Stimulated activated naive CD4-positive, alpha-beta T cell treated with Interleukin-2 at 50 U/mL for 16 hours (primary cell): ENCODE measurements at places on chromosomes 2 and 18.

DNA sequence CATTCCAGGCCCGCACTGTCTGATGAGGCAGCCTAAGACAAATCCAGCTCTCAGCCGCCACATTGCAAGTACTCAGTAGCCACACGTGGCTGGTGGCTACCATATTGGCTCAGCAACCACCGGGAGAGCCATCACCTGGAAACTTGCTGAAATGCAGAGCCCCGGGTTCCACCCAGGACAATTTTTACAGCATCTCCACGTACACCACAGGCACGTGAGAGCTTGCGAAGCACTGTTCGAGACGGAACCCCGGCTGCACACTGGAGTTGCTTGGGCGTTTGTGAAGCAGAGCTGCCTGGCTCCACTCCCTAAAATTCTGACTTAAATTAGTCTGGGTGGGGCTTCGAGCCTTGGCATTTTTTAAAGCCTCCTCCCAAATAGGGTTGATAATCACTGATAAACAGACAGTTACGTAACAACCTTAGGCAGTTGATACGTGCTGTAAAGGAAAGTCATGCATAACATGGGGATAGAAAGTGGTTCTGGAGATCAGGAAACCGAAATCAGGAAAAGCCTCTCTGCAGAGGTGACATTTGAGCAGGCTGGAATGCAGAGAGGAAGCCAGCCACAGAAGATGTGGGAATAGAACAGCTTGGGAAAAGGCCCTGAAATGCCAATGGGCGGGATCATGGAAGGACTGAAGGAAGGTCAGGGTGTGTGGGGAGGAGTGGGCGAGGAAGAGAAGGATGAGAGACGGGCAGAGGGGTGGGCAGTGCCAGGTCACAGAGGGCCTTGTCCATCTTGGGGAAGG lies 6.2 kb downstream of the ASAP2 start:
- DNase-seq, result no peak

GRCh38 chr2:5977477-5977876 lies 285.3 kb downstream of the SOX11 start:
- DNase-seq, result no peak

- DNase-seq, result no peak
Measured at GRCh38 chr2:5036256-5036655, 655.9 kb upstream of the SOX11 start.

- no peak for DNase-seq
Measured at GRCh38 chr2:179427065-179427464, 162.4 kb upstream of the SESTD1 start.

GRCh38 chr2:209441541-209441940 lies 17.7 kb downstream of the MAP2 start:
- DNase-seq, result no peak

- DNase-seq, result no peak
Measured at GRCh38 chr18:29892960-29893558, 1149.5 kb downstream of the DSC3 start.

DNA sequence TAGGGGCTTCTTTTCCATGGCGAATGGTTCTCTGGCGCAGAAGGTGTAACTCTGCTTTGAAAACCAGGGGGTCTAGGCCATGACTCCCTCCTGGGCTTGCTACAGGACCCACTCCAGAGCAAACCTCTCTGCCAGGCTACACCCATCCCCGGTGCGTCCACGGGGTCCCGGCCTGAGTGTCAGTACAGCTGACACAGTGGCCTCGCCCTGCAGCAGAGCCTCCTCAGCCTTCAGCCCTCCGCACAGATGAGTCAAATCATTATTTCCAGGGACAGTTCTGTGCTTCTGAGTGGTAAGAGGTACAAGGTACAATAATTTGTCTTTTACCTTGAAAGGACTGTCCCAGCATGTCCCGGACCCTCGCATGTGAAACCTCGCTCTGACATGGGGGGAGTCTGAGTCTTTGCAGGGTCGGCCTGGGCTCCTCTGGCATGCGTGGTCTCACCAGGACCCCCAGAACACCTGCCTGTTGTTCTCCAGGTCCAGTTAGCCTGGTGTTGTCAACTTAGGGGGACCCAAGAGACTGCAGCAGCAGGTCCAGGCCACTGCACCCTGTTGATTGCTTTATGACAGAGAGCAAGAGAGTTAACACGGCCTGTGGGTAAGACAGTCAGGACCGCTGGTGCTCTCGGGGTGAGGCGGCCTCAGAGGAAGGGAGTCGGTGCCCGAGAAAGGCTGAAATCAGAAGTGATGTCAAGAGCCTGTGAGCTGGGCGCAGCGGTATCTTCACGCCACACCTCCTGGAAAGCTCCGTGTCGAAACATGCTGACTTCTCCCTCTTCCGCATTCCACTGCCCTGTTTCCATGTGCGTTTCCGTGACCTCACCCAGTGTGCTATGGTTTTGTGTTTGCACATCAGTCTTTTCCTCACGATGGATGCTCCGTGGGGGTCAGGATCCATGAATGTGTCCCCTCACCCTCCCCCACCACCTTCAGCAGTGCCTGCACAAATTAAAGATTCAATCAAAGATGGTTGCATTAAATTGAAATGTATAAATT lies 340.1 kb downstream of the EIPR1 start:
- DNase-seq, result no peak

- DNase-seq, result no peak
Measured at GRCh38 chr18:46917803-46918600, 600 bp downstream of the KATNAL2 start.

GRCh38 chr2:9247786-9248185 lies 41.2 kb downstream of the ASAP2 start:
- DNase-seq, result no peak

DNA sequence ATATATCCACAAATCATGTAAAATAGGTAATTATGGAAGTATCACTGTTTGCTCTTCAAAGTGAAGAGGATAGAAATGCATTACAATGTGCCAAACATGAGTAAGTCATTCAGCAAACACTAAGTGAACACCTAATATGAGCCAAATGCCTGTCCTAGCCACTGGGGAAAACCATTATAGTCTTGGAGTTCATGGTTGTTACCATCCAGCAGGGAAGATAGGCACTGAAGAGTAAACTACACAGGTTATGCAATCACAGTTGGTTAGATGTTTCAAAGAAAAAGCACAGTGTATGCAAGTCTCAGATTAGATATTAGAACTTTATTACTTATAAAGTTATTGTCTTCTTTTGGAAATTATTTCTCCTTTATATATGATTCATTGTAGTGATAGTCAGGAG lies 3.9 kb upstream of the SERPINB2 start:
- no peak for DNase-seq

DNA sequence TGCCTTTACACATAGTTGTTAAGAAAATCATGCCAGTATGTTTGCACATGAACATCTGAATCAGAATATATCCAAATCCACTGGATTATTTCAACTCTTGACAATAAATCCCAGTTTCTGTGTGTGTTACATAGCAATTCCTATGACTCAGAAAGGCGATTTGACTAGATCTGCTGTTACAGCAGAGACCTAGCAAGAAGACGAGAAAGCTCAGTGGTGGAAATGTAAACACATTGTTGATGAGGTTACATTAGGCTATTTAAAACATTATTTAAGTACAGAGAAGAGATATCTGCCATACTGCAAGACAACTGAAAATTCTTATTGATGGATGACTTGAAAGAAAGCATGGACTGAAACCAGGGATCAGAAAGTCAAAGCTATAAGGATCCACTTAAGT lies 73.0 kb upstream of the SMIM21 start:
- no peak for DNase-seq

DNA sequence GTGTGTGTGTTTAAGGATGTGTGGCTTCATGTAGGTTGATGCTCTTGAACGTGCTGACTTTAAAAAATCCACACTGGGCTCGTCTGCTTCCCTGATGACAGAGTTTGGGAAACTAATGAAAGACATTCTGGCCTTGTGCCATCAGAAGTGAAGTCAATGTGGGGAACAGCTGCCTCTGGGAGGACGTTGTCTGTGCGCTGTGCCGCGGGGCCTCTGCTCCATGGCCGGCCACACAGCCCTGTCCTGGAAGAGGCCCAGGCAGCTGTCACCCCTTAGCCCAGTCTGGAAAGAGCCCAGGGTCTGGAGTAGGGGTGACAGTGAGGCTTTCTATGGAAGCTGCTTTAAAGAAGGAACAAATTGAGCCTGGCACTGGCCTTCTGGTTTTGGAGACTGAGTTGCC lies 155.8 kb downstream of the SH3RF3 start:
- no peak for DNase-seq

DNA sequence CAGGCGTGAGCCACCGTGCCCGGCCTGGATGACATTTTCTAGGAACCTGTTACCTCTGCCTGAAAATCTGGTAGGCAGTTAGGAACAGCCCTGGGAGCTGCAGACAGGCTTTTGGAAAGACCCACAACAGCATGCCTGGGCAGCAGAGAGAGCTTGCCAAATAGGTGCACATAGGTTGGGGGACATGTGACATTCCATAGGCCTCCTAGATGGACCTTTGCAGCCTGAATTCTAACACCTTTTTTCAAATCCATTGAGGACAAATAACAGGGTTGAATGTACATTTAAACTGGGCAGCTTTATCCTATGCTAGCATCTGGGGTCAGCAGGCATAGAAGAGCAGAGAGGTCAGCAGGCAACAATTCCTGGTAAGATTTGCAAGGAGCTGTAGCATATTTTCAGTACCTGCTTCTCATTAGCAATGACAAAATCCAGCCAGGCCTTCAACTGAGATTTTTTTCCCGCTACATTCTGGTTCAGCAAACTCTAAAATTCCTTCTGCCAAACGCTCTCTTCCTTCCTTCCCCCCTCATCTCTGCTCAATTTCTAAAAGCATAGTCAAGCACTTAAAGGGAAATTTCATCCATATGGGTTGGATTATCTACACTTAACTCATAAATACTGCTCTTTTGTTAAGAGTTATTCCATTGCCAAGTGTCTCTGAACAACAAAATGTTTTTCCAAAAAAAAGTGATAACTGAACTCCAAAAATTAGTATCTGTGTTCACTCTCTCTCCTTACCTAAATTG lies 75.2 kb downstream of the SOWAHC start:
- no peak for DNase-seq

- DNase-seq, result peak; percentile 55
Measured at GRCh38 chr18:48931680-48932461, 18.9 kb downstream of the SMAD7 start.

DNA sequence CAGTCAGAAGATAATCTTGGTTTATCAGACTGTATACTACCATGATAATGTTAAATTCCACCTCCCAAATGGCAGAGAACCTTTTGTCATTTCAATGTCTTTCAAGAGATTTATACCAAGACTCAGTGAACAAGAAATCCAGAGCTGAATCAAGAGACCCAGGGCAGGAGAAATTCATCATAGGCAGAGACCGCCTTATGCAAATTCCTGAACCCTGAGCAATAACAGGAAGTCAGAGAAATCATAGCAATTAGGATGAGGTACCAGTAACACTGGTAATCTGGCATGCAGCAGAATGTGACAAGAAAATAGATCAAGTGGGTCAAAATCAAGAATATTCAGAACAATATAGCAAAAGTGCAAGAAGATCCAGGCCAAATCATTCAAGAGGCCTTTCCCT lies 412.4 kb upstream of the LRATD1 start:
- no peak for DNase-seq

GRCh38 chr18:9867071-9867594 lies 18.6 kb upstream of the TXNDC2 start:
- no peak for DNase-seq

DNA sequence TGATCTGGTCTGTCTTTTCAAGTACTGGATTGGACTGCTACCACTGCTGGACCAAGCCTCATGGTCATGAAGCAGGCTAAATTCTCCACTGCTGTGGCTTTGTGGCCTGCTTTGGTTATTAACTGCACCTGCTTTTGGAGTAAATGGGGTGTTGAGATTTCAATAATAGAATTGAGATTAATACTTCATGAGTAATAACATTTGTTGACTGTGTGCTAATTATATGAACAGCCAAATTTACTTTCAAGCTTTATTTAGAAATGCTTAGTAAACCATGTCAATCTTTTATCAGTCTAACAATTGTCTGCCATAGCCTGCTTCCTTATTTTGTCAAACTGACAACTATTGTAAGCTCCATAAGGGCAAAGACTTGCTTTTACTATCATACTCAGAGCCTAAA lies 27.4 kb upstream of the MTIF2 start:
- DNase-seq, result no peak

DNA sequence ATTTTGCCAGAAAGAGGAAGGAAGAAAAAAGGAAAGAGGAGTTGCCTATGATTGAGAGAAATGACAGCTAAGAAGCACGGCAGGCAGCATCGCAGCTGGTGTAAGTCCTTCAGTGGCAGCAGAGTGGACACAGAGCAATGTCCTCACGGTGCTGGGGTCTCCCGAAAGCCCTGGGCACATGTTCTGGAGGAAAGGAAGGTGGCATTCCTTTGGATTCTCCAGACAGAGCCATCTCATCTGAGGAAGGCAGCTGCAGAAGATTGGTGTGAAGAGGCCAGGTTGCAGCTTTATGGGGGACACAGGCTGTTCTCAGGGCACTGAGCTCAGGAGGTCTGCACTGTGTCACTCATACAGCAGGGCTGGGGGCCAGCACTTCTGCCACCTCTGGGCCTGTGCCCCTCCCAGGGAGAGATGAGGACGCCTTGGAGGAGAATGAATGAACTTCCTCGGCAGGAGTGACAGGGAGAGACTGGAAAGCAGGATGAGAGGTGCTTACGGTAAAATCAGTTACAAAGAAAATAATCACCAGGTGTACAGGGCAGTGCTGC lies 252.0 kb upstream of the MYT1L start:
- no peak for DNase-seq

DNA sequence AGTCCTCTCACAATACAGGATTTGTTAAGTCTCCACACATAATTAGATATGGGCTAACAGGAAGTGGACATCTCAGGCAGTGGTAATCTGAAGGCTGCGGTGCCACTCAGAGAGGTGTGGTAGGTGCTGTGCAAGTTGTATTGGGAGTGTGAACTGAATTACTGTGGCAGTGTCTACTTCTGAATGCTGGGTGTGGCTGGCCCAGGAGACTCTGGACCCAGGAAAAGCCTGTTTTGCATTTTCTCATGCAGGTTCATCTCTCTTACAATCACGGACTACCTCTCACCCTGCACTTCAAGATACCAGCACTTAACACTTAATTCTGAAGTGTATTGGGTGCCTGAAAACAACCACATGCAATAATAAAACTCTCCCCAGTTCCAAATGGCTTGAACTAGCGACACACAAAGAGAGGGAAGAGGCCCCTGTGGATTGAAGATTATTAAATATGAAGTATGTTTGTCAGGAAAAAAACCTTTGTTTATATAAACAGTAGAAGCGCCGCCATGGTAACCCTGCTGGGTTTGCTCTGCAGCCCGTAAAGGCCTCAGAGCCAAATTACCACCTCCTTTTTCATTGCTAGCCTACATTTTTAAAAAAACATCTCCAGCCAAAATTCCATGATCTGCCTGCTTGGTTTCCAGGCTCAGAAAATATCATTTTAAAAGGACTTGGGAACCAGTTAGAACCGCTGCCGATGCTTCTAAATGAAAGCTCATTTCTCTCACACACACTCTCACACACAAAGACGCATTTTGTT lies 77.5 kb downstream of the GFPT1 start:
- DNase-seq, result no peak

GRCh38 chr18:58793361-58793760 lies 71.3 kb upstream of the ZNF532 start:
- DNase-seq, result no peak

- no peak for DNase-seq
Measured at GRCh38 chr18:61602836-61603235, 269.6 kb downstream of the CDH20 start.

- no peak for DNase-seq
Measured at GRCh38 chr2:226905718-226906117, 69.9 kb downstream of the RHBDD1 start.

- DNase-seq, result no peak
Measured at GRCh38 chr18:26468931-26469340, 79.4 kb downstream of the KCTD1 start.

- DNase-seq, result no peak
Measured at GRCh38 chr2:160679686-160680085, 186.1 kb upstream of the RBMS1 start.

GRCh38 chr2:189549449-189549832 lies 31.1 kb downstream of the SLC40A1 start:
- no peak for DNase-seq

GRCh38 chr2:237538001-237538720 lies 28.2 kb upstream of the PRLH start:
- DNase-seq, result no peak
